Epithelial cell of umbilical artery (primary cell): ENCODE measurements at places on chromosomes 13 and 19. TPM values are rescaled to one million over a fixed set of nuclear protein-coding genes. Genes with fewer than 3 reads are reported as not detected.

Gene SERPINE3
- not detected in 2 replicates for total RNA-seq

Gene ZNF560
- not detected in 2 replicates for total RNA-seq

Gene CALR3
- total RNA-seq: not detected in 2 replicates

Gene PLPP2
- total RNA-seq: 12.0 and 18.5 TPM in 2 replicates

Gene NLRP11
- total RNA-seq: not detected in 2 replicates

Gene SIGLEC8
- not detected in 2 replicates for total RNA-seq
